ENCODE measurements at places on chromosomes 6 and 20.

DNA sequence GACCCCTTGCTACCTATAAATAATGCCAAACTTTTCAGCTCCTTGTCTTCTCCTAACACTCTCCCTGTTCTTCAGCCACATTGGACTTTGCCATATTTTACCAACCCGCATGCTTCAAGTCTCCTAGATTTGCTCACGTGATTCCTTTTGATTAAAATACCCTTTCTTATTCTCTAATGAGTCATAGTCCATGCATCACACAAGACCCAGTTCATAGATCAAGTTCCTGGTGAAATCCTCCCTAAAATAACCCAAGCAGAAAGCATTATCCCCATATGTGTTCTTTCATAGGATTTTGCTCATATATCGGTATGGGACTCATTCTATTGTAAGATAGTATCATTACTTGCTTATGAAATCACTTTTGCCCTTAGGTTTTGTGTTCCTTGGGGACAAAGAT lies 108.9 kb upstream of the STXBP5 start:
- no peak for DNase-seq

DNA sequence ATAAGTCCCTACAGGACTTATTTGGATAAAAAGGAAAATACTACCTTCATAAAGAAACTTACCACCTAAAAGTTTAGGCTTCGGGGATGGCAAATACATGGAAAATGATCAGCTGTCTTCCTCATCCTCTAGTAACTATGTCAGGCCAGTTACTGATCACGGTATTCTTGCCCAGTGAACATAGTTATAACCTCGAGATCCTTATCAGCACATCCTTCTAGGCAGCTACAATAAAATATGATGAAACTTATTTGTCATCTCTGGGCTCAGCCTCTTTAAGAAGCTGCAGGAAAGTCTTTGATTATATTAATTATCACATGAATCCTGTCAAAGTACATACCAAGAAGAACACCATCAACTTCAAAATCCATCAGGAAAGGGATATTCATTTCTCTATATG lies 41.8 kb downstream of the SF3B5 start:
- no peak for DNase-seq

DNA sequence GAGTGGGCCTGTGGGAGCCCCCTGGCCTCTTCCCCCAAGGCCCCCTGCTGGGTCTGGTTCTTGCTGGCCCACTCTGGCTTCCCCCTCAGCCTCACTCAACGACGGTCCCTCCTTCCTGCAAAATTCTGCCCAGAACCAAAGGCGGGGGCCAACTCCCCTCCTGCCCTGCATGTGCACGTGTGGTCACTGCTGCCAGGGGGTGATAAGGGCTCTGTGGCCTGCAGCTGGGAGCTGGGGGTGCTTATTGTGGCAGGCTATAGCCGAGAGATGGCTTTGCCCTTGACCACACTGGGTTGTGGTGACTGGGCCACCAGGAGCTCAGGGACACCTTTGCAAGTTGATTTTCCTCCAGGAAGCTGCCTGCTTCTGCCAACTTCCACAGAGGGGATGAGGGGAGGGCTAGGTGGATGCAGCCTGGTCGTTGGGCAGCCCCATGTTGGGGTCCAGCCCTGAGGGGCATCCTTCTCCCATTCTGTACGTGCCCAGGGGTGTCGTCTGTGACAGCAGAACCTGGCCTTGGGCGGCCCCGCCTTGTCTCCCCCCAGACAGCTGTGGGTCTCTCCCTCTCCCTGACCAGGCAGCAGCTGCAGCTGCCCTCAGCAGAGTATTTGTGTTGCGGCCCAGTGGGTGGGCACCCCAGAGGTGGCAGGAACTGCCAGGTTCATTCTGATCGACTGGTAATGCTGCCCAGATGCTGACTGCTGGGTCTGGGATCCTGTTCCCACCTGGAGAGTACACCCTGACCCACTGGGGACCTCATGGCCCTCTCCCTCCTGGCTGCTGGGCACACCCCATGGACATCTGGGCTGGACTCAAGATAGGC lies 5.6 kb downstream of the TCEA2 start:
- DNase-seq: no peak

DNA sequence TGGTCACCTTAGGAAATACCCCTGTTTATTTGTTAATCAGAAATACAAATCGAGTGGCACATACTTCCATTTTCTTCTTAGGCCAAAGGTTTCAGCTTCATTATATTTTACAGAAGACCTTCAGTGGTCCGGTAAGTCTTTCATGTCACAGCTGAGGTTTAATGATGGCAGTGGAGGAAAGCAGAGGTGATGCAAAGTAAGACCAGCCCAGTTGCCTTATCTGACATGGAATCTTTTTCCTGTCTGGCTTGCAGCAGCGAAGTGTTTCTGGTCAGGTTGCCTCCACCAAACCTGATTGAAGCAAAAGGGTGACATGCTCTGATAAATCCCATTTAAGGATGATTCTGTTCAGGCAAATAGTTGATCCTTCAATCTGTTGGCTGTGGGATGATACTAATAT lies 100.0 kb downstream of the PRDM1 start:
- no peak for DNase-seq

DNA sequence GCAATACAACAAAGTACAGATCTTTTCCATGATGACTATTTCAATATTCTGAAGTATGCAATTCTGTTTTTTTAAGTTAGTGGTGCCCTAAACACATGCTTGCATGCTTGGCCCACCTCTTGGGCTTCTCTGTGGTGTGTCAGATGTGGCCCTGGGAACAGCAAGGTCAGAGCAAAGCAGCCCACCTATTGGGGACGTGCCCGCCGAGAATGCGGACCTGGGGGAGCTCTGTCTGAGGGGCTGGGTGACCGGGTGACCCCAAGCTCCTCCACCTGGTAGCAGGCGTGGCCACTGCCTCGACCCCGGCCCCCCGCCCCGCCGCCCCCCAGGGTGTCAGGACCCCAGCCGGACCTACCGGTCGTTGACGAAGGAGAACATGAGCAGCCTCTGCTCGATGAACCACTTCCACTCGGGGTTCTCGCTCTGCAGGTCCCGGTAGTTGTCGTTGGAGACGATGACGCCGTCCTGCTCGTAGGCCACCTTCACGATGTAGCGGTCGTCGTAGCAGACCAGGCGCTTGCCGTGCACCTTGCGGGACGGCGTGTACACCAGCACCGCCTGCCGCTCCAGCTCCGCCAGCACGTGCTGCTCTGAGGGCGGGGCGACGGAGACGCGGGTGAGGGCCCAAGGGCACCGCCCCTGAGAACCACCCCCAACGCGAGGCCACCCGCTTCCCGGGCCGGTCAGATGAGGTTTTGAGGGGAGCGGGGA lies 28.3 kb downstream of the ZC3H12D start:
- DNase-seq: no peak

- DNase-seq: no peak
Observed at GRCh38 chr6:147081076-147081609, 123.1 kb upstream of the STXBP5 start.

DNA sequence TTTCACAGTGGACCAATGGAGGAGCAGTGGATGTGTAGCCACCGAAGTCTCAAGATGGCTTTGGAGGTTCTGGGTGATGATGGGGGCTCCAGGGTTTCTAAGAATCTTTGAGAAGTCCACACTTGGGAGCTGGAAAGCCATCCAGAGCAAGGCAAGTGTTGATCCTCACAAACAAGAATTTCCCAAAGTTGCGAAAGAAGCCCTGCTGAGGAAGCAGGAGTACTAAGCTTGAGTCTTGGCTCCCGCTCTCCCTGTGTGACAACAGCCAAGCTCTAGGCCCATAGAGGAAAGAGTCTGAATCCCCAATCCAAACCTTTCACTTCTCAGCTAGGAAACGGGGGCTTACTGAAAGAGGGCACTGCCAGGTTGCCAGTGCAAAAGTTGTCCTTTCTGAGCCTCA lies 106.0 kb downstream of the EDN3 start:
- DNase-seq: no peak

DNA sequence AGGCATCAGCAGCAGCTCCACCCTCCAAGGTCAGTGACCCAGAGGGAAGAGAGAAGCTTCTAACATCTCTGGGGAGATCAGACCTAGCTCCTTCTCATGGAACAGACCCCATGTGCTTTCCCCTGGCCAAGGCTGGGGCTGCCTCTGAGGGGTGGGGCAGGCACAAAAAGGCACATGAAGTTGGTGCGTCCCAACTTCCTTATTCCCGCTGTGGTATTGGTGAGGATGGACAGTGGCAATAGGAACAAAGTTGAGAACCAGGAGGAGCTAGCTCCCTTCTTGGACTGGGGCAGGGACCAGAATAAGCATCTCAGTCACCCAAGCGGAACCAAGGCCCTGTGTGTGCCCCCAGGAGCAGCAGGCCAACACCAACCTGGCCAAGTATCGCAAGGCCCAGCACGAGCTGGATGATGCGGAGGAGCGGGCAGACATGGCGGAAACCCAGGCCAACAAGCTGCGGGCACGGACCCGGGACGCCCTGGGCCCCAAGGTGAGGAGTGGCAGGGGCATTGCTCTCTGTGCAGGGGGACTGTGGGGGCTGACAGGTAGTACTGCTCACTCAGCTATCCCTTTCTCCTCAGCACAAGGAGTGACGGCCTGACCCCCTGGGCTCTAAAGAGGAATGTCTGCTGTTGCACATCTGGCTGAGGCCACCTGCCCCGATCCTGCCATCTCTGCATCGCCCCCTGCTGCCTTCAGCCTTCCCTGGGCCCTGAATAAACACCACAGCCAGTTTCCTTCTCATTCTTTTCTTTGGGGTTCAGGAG lies 46.1 kb downstream of the MYH7B start:
- DNase-seq: peak; percentile 88

DNA sequence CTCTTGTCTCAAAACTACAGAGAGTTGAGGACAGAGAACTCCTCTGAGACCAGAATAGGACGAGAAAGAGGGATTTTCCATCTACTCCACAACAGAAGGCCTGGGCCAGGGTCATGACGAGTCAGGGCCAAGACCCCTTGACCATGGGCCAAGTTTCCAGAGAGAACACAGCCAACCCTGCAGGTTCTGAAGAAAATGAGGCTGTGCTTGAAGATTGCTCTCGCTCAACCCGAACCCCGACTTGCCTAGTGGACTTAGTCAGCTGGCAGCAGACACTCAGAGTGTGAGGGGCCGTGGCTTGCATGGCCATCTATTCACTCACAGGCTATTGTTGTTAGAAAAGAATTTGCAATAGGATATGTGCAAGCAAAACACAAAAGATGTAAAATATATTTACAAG lies 54.5 kb downstream of the TMEM242 start:
- no peak for DNase-seq

GRCh38 chr6:122408240-122408639 lies 8.8 kb downstream of the HSF2 start:
- DNase-seq: no peak

DNA sequence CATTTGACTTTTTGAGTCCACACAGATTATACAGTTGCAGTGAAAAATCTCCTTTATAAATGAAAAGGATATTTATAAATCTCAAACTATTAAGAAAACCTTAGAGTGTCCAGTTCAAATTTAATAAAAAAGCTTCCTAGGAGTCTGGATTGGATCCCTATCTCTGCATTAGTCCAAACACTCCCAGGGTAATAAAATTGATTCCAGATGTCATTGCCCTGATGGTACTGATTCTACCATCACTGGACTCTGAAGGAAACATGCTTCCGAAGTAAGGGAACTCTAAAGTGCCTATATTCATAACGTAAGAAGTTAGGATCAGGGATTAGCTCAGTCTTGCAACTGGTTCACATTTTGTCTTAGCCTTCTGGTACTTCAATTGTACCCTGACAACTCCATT lies 1325.1 kb upstream of the MAP3K7 start:
- no peak for DNase-seq

- peak; percentile 70 for DNase-seq
Observed at GRCh38 chr20:21396599-21397340, 556 bp downstream of the NKX2-4 start.

DNA sequence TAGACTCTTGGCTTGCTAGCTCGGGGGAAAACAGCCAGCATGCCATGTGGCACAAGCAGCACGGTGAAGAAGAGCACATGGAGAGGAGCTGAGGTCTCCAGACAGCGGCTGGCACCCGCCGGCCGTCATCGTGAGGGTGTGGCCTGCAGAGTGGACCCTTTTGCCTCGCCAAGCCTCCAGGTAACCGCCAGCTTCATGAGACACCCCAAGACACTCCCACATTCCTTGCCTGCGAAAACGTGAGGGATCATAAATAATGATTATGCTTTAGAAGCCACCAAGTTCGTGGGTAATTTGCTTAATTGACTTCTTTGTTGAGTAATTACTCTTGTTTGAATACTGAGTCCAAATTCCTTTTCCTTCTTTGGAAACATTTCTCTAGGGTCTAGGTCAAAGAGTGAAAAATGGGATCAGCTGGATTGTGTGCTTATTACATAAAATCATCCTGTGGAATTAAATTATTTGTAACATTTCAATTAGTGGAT lies 23.2 kb downstream of the FAM50B start:
- no peak for DNase-seq

DNA sequence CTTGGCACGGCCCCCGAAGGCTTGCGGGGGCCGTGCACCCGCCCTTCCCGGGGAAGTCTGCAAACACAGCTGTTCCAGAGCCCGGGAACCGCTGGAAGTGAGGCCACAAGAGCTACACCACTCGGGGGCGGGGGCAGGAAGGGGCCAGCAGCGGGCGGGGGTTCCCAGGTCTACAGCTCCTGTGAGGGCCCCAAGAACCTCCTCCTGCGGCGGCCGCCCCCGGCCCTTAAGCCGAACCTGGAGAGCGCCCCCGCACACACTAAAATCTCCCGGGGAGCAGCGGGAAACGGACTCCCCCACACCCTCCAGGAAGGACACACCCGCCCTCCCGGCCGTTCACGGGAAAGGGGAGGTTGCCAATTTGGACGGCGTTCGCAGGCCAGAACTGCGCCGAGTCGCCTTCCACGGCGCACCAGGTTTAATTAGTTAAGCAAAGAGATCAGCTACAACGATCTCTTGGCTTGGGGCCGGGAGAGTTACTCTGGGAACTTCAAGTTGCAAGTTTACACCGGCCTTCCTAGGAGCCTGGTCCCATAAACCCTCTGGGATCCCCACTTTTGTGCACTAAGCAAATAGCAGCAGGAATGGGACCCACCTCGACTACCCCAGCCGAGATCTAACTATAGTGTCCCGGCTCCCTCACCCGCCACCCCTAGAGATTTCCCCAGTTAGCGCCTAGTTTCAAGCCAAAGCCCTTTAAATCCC lies 1.7 kb downstream of the JAG1 start:
- peak; percentile 77 for DNase-seq

GRCh38 chr20:37406010-37406998 lies 60.4 kb downstream of the SRC start:
- DNase-seq: peak; percentile 96

- no peak for DNase-seq
Observed at GRCh38 chr6:32974016-32974333, 5.6 kb downstream of the BRD2 start.

- DNase-seq: no peak
Observed at GRCh38 chr20:12023194-12023795, 105.6 kb downstream of the BTBD3 start.

DNA sequence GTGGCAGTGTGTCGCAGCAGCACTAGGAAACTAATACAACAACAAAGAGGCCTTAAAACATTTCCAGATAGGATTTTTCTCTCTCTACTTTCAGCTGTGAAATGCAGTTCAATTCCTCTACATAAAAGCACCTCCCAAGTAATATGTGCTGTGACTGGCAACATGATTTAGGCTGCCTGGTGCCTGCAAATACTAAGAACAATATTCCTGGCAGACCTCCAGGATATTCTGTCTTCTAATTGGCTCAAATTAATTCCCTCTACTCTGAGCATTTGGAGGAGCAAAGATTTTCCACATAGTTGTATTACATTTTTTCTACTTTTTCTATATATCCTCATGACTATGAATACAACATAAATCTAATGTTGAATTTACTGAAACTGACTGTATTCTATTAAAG lies 33.2 kb downstream of the SCGN start:
- DNase-seq: no peak

- no peak for DNase-seq
Observed at GRCh38 chr6:79215213-79215824, 19.2 kb downstream of the HMGN3 start.
